ENCODE measurements at places on chromosomes 6 and 20.

- no peak for DNase-seq
These were observed 13.4 kb upstream of the CPNE5 start for GRCh38 chr6:36852481-36853147.

DNA sequence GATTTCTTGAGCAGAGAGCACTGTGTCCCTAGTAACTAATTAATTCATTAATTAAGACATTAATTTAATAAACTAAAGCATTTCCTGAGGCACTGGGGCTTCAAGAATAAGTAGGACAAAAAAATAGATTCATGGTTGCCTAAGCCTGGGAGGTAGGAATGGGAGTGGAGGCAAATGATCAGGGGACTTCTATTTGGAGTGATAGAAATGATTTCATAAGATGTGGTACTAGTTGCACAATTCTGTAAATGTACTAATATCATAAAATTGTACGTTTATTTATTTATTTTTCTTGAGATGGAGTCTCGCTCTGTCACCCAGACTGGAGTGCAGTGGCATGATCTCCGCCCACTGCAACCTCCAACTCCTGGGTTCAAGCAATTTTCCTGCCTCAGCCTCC, 287.2 kb downstream of the KHDC1L start:
- no peak for DNase-seq

- DNase-seq = no peak
These were observed 25.5 kb upstream of the FKBP1A start for GRCh38 chr20:1418350-1418749.

- no peak for DNase-seq
These were observed 13.8 kb downstream of the ATXN1 start for GRCh38 chr6:16747232-16748024.

DNA sequence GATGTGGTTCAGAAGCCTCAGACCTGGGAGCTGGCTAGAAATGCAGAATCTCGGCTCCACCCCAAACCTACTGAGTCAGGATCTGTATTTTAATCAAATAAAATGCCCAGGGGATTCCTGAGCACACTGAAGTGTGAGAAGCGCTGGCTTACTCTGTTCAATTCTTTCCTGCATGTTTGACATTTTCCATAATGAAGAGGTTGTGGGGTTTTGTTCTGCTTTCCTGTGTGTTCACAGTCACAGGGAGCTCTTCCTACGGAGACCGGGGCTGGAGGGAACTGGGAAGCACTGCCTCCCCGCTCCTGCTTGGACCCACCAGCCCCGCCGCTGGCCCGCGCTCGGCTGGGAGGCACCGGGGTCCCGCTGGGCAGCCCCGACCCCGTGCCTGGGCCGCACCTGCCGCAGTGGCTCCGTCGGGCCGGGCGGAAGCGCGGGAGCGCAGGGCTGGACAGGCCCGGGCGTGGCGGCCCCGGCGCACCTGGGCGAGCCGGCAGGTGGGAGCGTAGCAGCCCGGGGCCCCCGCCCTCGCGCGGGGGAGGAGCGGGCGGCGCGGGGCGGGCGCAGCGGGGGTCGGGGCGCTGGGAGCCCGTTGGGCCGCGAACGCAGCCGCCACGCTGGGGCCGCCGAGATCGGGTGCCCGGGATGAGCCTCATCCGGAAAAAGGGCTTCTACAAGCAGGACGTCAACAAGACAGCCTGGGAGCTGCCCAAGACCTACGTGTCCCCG, at the start of gene MAPK13:
TSS of gene MAPK13 (plus strand) at position 573 of the 726 bp plus-strand sequence. CDS start at position 643, 70 bp downstream.
- DNase-seq = peak; percentile 39

DNA sequence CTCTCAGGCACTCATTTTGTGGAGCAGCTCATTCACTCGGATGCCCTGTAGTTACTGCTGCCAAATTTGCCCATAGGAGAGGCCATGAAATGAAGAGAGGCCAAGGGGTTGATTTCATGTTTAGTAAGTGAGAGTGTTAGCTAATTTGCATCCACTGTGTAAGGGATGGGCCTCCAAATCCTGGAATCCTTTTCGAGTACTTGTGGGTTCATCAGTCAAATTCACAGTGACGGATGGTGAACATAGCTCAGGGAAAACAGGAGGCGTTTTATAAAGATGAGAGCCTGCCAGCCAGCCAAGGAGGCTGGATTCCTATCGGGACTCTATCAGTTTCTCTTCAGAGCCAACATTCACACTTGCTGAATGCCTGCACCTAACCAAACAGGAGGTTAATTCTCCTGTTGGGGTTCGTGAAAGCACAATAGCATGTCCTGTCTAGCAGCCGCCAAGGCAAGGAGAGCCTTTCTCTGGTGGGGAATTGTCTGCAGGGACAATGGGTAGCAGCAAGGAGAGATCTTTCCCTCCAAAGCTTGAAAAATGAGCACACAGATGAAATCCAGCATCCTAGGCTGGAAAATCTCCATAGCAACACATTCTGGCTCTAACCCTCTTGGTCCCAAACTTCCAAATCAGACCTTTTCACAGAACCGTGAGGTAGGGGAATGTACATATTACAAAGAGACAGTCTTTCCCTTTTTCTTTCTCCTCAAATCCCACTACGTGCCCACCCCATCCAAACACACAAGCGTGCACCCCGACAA, 231.4 kb upstream of the ECI2 start:
- DNase-seq = no peak

GRCh38 chr6:150528648-150529285, 70.9 kb upstream of the PLEKHG1 start:
- DNase-seq = no peak

DNA sequence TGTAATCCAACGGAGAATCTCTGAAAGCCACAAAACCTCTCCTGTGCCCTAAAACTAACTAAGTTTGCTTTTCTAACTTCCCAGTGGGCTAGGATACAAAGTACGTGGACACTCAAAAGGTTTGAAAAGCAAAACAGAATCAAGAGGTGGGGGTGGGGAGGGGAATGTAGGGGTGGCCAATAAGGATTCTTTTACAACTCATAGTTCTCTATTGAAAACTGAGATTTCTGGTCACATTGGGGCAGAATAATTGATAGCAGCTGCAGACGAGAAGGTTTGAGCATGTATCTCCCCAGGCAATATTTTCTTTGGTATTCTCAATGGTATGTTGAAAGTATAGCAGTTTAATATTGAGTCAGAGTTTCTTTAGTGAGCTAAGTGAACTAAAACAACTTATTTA, 376.7 kb upstream of the CITED2 start:
- no peak for DNase-seq

DNA sequence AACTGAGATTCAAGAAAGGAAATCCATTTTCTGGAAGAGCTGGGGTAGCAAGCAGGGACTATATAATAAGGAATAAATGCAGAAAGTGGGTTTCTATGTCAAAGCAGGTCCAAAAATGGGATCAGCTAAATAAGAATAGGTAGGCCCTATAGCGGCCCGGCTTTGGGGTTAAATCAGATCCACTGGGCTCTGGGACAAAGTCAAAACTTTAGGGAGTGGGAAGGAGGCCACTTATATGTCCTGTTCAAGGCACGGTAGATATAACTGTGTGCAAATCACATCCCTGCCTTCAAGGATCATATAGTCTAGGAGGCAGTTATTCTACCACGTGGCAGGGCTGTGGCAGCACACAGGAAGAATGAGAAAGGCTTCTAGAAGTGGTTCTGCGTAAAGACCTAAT, 191.4 kb upstream of the CDYL start:
- no peak for DNase-seq

GRCh38 chr6:42405021-42405420, 46.7 kb downstream of the TRERF1 start:
- peak; percentile 11 for DNase-seq

GRCh38 chr6:140464720-140465119, 1090.3 kb upstream of the CITED2 start:
- DNase-seq = no peak

- no peak for DNase-seq
These were observed 294.0 kb downstream of the SAMD5 start for GRCh38 chr6:147802459-147802858.

DNA sequence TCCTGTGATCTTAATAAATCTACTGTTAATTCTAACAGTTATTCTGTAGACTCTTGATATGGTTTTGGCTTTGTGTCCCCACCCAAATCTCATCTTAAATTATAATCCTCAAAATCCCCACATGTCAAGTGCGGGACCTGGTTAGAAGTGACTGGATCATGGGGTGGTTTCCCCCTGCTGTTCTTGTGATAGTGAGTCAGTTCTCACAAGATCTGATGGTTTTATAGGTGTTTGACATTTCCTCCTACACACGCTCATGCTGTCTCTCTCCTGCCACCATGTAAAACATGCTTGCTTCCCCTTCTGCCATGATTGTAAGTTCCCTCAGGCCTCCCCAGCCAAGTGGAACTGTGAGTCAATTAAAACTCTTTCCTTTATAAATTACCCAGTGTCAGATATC, 10.5 kb upstream of the EPB41L2 start:
- no peak for DNase-seq

- no peak for DNase-seq
These were observed 380.0 kb upstream of the GJE1 start for GRCh38 chr6:141752677-141753076.

DNA sequence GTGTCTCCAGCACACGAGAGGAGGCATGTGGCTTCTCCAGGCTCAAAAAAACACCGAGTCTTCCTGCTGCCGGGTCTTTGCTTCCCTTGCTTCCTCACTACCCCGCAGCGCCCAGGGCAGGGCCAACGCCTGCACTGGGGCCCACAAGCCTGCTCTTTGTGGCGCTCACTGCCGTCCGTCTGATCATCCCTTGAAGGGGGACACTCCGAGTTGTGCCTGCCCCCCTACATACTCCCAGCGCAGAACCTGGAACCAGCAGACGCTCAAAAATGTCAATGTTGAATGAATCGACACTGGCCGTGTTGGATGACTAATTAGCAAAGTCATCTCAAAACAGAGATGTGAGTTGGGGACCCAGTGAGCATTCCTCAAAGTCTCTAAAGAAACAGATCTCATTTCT, 8.1 kb upstream of the ARFGAP1 start:
- no peak for DNase-seq

DNA sequence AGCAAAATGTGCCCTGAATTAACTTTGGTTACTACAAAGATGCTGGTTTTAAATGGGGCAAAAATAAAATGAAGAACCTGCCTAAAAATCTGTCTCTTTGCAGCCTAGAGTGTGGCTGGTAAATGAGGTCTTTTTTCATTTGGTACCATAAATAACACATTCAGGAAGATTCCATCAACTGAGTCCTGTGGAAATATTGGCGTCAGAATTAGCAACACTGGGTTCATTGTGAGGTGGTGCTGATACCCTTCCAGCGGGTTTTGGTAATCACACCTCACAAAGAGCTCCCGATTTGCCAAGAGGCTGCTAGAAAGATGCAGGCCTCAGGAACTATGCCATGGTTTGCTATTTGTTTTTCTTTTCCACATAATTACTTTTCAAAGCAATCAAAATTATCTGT, 55.3 kb downstream of the FAM50B start:
- DNase-seq = no peak

DNA sequence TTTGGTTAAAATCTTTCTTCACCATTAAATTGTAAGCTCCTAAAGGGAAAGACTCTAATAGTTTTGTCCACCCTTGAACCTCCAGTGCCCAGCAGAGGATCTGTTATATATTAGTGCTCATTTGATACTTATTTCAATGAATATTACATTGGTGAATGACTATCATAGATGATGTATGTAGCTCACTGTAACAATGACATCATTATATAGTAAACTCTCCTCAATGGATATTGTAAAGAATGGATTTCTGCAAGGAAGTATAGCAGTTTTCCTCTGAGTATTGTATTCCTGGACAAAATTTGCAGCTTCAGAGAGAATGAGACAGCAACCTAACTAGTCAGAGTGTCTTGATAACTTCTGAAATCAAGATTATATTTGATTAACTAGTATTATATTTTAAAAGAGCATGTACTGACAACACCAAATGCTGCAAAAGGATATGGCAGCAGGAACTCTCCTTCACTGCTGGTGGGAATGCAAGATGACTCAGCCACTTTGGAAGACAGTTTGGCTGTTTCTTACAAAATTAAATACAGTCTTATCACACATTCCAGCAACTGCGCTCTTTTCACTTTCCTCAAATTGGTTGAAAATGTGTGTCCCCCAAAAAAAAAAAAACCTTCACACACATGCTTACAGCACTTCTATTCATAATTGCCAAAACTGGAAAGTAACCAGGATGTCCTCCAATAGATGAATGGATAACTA, 189.8 kb upstream of the OPRM1 start:
- no peak for DNase-seq

DNA sequence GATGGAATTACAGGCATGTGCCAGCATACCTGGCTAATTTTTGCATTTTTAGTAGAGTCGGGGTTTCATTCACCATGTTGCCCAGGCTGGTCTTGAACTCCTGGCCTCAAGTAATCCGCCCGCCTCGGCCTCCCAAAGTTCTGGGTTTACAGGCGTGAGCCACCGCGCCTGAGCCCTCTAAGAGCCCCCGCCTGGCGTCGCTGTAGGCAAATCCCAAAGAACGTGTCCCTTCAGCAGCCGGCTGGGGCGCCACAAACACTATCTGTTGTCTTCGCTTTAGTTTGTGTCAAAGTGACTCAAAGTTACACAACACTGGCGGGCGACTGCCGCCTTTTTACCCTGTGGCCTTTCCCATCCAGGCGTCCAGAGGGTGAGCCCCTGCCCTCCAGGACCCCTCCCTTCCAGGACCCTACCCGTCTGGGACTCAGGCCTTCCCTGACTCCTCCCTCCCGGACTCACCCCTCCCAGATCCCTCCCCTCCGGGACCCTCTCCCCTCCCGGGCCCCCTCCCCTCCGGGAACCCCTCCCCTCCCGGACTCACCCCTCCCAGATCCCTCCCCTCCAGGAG, 940 bp upstream of the ADRM1 start:
- DNase-seq = peak; percentile 93

DNA sequence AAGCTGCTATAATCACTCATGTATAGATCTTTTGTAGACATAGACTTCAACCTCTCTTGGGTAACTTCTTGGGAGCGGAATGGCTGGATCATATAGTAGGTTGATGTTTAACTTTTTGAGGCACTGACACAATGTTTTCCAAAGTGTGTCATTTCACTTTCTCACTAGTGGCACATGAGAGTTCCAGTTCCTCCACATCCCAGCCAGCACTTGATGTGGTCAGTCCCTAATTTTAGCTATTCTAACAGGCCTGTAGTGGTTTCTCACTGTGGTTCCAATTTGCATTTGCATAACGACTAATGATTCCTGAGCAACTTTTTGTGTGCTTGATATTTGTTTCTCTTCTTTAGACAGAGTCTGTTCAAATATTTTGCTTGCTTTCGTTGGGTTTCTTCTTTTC, 221.3 kb downstream of the DLL1 start:
- no peak for DNase-seq

GRCh38 chr6:93453956-93454355, 34.6 kb upstream of the EPHA7 start:
- DNase-seq = no peak

DNA sequence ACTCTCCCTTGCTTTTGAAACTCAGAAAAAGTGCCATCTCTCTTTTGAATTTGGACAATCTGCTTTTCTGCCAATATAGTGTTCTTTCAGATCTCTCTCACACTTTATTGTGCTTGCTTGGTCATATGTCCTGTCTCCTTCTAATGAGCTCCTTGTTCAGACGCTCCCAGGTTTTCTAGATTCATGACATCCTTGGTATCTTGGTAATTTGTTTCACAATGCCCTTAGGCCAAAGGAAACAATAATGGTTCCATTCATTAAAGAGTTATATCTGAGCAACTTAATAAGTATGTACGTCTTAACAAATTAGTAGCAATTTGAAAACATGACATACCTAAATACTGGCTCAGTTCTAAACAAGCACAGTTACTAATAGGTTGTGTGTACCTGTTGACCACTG, 293.4 kb upstream of the SPTLC3 start:
- DNase-seq = no peak

- DNase-seq = no peak
These were observed 32.2 kb downstream of the AHI1 start for GRCh38 chr6:135465307-135465706.

GRCh38 chr20:63269724-63270123, 2.9 kb upstream of the ARFGAP1 start:
- DNase-seq = no peak

All from activated CD4-positive, alpha-beta memory T cell treated with anti-CD3 and anti-CD28 coated beads, Interleukin-2, amount 10 ng/mL, durations not matched to agents 7 days and 5 days (primary cell).